ENCODE measurements at places on chromosomes 7 and 10.

DNA sequence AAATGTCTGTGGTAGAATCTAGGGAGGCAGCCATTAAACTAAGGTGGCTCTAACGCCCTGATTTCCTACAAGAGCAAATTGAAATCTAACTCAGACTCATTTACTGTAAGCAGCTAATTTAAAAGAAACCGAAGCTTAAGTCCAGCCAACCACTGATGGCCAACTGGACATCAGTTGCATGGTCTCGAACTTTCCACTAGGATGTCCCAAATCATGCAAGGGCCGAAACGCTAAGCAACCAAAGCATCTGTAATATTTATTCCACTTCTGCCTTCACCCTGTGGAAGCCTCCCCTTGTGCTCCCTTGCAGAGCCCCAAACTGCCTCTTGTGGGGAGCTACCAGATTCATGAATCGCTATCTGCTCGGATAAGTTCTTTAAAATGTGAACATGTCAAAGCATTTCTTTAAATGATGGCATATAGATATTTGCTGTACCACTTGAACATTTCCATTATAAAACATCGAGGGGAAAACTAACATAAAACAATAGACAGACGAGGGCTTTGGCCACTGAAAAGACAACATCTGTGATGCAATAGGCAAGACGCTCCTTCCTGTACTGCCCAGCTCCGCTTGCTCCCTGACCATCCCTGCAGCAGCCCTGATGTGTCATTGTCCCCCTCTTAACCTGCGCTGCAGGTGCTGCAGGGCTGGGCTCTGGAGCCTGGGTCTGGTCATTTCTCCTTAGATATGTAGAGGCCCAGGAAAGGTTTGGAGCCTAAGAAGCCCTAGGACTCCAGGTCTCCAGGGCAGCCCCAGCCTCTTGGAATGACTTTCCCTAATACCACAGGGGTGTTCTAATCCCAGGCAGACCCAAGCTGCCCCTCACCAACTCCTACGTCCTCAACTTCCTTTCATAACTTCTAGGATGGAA, 2.9 kb upstream of the RBP3 start:
- DNase-seq = no peak

DNA sequence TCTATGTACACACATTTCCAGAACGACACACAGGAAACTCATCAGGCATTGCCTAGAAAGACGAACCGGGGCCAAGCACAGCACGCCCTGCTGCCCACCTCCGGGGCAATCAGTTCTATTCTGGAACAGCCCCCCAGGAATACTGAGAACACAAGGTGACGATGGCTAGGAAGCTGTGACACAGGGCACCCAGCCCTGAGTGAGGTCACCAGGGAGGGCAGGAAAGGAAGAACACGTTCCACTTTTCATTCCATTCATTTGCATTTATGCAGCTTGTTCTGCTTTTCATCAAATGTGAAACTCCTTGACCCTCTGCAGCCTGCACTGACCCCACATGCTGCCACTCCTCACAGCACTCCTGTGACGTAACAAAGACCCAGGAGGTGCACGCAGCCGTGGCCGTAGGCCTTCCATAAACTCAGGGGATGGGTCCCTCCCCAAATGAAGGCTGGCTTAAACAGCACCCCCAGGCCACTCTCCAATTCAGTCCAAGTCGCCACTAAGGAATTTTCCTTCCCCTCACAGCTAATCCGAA, 28.9 kb downstream of the MAD1L1 start:
- no peak for DNase-seq

DNA sequence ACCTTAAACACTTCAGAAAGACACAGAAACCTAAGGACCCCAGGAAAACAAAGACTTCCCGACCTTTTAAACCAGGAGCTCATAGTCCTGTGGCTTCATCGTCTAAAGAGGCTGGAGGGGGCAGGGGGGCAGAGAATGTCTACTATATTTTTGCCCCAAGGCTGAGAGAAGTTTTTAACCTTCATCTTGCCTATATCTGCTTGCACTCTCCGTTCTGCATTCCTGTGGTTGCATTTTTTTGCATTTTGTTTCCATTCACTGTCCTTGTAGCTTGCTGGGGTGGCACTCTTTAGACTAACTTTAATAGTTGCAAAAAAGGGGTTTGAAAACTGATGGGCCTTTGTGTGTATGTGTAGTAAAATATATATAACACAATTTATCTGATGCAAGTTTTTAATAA, 23.7 kb downstream of the PRKAR2B start:
- no peak for DNase-seq

DNA sequence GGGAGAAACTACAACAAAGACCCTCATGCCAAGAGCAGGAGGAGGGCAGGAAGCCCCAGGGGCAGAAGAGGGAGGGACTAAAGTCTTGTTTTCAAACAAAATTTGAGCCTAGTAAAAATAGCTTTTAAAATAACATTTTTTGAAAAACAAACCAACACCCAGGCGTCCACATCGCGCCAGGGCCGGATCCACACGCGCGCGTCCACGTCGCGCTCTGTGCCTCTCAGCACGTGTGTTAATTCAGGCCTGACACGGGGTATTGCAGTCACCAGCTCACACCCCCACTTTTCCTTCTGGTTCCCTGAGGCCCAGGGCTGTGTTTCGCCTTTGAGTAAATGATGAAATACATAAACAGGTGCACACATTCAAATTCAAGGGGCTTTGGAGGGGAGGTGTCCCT, 196.2 kb downstream of the TCERG1L start:
- no peak for DNase-seq

- no peak for DNase-seq
Measured at GRCh38 chr10:91589015-91589657, 43.7 kb downstream of the PPP1R3C start.

DNA sequence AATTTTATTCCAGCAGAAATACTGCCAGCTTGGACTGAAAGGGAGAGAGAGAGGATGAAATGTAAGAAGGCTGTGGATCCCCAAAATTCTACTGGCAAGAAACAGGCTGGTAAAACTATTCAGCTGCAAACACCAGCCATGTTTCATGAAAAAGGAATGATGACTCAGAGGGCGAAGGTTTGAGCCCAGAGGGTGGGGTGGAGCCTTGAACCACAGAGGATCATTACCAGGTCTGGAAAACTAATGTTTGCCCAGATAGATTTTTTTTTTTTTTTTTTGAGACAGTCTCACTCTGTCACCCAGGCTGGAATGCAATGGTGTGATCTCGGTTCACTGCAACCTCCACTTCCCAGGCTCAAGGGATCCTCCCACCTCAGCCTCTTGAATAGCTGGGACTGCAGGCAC, 41.7 kb upstream of the NRF1 start:
- no peak for DNase-seq
